ENCODE measurements at places on chromosomes 2 and 18.

GRCh38 chr2:158509928-158510797 is 53.4 kb downstream of the PKP4 start:
- no peak for DNase-seq

DNA sequence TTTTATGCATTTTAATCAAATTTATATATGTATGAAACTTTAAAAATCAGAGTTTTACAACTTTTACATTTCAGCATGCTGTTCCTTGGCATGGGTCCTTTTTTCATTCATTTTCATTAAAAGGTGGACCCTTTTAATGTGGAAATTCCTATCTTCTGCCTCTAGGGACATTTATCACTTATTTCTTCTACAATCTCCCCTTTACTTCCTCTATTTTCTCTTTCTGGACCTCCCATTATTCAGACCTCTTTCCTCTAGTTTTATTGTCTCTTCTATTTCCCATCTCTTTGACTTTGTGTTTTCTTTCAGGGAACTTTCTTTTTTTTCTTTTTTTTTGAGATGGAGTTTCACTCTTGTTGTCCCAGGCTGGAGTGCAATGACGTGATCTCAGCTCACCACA is 5.7 kb downstream of the PROC start:
- no peak for DNase-seq

DNA sequence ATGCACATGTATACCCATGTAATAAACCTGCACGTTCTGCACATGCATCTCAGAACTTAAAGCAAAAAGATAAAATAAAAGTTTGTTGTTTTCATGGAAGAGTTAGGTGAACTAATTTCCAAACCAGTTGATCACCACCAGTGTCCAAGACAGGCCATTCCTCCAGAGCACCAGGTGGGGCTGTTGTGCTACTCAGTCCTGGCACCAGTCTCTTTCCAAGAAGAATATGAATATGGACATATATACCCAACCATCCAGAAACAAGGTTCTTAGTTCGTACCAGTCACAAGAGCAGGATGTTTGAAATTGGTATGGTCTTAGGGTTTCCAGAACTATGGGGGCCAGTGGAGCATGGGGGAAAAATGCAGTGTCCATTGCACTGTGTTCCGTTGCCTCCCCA is 17.2 kb upstream of the TNP1 start:
- DNase-seq, result no peak

- DNase-seq, result no peak
These were observed 56.3 kb upstream of the MAPRE3 start for GRCh38 chr2:26913999-26914658.

DNA sequence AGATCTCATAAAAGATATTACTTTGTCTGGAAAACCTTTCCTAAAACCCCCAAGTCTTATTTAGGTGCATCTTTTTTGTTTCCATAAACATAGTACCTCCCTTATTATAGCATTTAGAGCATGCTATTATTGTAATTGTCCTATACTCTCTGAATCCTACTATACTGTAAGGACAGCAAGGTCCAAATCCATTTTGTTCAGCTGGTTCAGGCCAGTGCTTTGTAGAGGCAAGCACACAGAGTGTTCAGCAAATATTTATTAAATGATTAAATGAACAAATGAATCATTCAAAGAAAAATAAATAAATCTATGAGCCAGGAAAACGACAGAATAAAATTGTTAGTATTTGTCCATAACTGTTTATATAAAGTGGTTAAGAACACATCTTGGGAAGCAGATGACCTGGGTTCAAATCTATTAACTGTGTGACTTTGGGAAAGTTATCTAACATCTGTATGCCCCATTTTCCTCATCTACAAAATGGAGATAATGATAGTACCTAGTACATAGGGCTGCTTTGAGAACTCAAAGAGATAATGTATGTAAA is 86.0 kb downstream of the COL3A1 start:
- no peak for DNase-seq

- DNase-seq, result peak; percentile 17
These were observed 297.3 kb downstream of the ETAA1 start for GRCh38 chr2:67694445-67694844.

GRCh38 chr2:200135082-200135481 is 171.4 kb upstream of the SPATS2L start:
- DNase-seq, result no peak

DNA sequence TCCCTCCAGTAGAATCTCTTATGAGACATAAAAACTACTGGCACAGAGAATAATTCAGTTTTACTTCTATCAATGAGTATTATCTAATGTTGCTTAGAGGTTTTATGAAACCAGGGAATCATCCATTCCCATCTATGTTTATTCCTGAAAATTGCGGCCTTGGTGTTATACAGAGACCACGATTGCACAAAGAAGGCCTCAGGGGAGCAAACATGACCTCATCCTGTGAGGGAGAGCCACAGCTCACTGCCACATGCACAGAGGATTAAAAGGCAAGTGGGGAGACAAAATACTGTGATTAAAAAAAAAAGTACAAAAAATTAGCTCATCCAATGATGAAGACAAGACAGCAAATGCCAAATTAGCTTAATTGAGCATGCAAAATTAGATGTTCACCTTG is 111.8 kb upstream of the SLC35G4 start:
- no peak for DNase-seq

DNA sequence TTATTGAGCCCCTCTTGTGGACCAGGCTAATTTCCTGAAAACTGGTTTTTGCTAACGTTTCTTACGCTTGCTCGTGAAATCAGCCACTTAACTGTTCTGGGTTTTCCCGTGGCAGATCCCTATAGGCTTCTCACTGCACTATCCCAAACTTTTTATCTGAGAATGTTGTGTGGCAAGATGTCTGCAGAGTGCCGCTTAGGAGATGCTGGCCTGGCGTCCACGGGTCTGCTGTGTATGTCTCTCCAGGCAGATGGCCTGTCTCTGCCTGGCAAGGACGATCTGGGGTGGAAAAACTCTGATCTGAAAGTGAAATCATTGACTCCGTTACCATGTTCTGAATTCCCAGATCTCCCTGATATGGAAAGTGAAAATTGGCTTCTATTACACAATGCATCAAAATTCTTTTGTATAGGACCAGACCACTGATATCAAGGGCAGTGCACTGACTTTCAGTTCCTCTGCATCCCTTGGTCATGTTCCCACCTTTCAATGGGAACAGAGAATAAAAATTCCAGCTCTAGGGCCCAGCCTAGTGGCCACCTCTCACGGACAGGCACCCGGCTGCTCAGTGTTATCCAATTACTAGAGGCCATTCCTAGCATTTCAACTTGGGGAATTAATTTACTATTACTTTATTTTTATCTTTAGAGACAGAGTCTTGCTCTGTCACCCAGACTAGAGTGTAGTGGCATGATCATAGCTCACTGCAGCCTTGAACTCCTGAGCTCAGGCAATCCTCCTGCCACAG is 154.6 kb downstream of the ACOXL start:
- DNase-seq, result no peak

- DNase-seq, result no peak
These were observed 250.3 kb upstream of the EPHA4 start for GRCh38 chr2:221822416-221822815.

DNA sequence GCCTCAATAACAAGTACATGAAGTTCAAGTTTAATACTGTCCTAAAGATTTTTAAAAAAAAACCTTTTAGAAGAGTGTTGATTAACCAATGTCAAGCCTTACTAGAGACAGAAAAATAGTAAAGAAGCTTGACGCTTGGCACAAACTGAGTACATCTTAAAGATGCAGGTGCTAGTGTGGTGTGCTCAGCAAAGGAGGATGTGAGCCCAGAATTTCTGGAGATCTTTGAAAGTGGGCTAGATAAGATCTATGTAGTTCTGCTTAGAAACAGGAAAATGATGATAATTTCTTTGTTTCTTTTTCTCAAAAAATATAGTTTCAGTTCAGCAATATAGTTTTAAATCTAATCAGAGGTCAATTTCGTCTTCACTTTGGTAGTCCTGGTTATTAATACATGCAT is 118.3 kb upstream of the KLHL14 start:
- DNase-seq, result no peak

GRCh38 chr2:8827729-8828128 is 9.7 kb downstream of the KIDINS220 start:
- no peak for DNase-seq

DNA sequence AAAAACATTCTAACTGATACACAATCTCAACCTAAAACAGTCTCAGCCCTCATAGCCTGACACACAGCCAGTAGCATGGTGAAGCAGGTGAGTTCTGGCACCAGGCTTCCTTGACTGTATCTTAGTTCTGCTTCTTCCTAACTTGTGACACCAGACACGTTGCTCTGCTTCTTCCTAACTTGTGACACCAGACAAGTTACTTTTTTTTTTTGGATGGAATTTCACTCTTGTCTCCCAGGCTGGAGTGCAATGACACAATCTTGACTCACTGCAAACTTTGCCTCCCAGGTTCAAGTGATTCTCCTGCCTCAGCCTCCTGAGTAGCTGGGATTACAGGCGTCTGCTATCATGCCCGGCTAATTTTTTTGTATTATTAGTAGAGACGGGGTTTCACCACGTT is 6.7 kb upstream of the ATG16L1 start:
- DNase-seq, result no peak

GRCh38 chr2:206031950-206032567 is 53.9 kb downstream of the INO80D start:
- no peak for DNase-seq

DNA sequence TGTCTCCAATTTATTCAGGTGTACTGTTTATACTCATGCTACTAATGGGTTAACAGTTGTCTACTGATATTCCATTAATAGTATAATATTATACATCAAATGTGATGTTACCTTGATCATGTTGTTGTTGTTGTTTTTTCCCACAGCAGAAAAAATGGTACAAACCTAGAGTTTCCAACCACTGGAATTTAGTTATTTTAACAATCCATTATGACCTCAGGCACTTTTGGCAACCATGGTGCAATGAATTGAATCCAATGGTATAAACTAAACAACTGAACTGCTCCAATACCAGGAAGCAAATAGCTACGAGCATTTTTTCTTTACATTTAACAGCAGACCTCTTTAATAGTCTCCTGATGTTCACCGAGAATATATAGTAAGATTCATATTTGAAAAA is 31.0 kb upstream of the C2orf66 start:
- no peak for DNase-seq

GRCh38 chr2:127707890-127708648 is 6.8 kb downstream of the SFT2D3 start:
- peak; percentile 49 for DNase-seq

GRCh38 chr2:156456616-156457015 is 20.4 kb downstream of the GPD2 start:
- DNase-seq, result no peak

DNA sequence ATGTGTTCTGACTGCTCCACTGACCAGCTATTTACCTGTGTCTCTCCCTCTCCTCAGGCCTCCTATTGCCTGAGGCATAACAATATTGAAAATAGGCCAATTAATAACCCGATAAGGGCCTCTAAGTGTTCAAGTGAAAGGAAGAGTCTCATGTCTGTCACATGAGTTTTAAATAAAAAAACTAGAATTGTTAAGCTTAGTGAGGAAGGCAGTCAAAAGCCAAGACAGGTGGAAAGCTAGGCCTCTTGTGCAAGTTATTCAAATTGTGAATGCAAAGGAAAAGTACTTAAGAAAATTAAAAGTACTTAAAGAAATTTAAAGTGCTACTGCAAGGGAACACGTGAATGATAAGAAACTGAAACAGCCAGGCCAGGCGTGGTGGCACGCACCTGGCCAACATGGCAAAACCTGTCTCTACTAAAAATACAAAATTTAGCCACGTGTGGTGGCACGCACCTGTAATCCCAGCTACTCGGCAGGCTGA is 44.9 kb upstream of the TAF4B start:
- DNase-seq, result no peak

GRCh38 chr2:137339051-137339450 is 573.7 kb downstream of the THSD7B start:
- DNase-seq, result no peak

DNA sequence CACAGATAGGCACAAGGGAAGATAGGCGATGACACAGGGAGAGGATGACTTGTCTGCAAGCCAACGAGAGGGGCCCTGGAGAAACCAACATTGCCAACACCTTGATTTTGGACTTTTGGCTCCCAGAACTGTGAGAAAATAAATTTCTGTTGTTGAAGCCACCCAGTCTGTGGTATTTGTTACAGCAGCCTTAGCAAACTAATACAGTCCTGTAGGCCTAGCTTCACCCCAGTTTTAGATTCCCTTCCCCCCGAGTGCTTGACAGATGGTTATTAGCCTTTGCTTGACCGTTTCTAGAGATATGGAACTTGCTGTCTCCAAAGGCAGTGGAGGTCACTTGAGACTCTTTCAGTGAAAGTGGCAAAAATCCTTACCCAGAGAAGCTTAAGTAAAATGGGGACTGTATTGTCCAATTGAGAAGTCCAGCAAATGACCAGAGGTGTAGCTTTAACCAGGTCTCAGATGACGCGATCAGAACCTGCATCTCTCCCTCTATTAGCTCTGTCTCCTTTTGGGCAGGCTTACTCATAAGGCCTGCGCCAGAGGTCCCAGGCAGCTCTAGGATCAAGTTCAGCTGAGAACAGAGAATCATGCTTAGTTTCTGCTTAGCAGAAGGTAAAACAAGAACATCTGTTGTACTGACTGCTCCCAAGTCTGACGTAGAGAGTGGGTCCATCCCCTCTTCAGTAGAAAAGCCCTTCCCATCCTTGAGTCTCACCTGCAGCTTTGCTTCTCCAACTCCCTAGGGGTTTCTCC is 50.4 kb downstream of the MFSD6 start:
- no peak for DNase-seq

- DNase-seq, result peak; percentile 78
These were observed 8.8 kb downstream of the RTP5 start for GRCh38 chr2:241877989-241878970.

Measured in umbilical cord (tissue), 2 donors.